ENCODE measurements at places on chromosomes 5 and 9.

DNA sequence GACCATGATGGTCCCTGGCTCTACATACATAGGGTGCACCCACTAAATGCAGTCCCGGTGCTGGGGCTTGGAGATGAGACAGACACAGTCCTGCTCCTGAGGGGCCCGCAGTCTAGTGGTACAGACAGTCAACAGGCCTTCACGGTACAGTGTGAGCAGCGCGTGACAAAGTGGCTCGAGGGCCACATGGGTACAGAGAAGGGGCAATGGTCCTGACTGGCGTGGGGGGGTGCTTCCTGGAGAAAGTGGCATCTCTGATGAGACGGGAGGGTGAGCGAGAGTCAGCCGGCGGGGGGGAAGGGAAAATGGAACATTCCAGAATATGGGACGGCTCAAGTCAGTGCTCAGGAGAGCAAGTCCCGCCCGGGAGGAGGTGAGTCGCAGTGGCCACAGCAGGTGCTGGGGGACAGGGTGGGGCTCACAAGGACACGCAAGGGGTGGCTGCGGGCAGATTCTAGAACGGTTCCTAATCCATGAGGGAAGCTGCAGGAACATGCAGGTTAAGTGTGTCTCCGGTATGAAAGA is 38.0 kb downstream of the WHRN start:
- peak; percentile 41 for DNase-seq

- no peak for DNase-seq
These were observed 154.1 kb downstream of the FAM114A2 start for GRCh38 chr5:153884612-153884957.

GRCh38 chr5:16456103-16456832 is 9.3 kb downstream of the ZNF622 start:
- DNase-seq = no peak

GRCh38 chr9:73583576-73583975 is 431.9 kb downstream of the ANXA1 start:
- DNase-seq = no peak

DNA sequence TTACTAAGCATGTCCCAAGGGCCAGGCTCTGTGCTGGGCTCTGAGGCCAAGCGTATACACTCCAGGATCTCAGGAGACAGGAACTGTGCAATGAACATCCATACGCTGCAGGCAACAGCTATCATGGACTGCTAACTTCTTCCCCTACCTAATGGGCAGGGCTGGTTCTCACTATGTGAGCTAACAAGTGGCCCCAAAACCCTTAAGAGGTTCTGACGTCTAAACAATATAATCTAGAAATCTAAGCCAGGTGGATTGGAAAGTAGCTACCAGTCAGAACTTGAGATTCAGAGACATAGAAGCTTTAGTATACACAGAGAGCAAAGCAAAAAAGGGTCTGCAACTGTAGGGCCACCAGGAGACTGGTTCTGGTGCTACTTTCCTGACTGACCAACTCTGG is 27.6 kb downstream of the ABCA1 start:
- DNase-seq = no peak

- no peak for DNase-seq
These were observed 81.0 kb upstream of the CCDC152 start for GRCh38 chr5:42675602-42676001.

GRCh38 chr5:10577371-10578292 is 13.8 kb downstream of the ANKRD33B start:
- no peak for DNase-seq

GRCh38 chr9:127021664-127022363 is 100.6 kb downstream of the ANGPTL2 start:
- peak; percentile 94 for DNase-seq

- DNase-seq = no peak
These were observed 59.7 kb downstream of the GPR21 start for GRCh38 chr9:123093141-123093540.

DNA sequence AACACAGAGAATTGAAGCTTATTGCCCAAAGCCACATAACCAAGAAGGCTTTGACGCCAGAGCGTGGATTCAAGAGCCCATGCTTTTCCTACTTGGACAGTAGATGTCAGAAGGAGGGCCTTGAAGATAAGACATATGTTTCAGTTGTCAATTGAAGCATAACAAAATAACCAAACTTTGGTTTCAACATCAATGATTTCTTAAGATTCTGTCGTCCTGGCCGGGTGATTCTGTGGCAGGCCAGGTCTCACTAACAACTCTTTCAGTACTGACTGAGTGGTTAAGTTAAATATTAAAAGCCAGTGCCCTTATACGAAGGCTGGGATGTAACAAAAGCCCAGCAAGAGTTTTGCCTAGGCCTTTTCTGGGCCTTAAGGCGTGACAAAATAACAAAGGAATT is 94.0 kb downstream of the RCL1 start:
- no peak for DNase-seq

DNA sequence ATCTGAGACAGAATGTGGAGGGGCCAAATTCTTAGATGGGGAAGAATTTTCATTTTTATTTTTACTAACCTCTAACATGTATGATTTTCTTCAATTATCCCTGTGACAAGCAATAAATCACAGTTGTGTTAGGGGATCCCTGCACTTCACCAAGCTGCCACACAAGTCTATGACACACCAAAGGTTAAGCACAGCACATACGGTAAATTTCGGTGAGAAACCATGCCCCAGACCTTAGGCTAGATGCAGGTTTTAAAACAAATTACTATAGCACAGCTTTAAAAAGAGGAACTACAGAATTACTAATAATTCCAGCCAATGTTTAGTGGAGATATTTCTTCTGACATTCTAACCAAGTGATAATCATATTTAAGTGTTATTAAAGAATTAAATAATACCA is 175.7 kb upstream of the RORB start:
- DNase-seq = no peak

- DNase-seq = no peak
These were observed 206.5 kb downstream of the GABRB2 start for GRCh38 chr5:161340012-161340411.

DNA sequence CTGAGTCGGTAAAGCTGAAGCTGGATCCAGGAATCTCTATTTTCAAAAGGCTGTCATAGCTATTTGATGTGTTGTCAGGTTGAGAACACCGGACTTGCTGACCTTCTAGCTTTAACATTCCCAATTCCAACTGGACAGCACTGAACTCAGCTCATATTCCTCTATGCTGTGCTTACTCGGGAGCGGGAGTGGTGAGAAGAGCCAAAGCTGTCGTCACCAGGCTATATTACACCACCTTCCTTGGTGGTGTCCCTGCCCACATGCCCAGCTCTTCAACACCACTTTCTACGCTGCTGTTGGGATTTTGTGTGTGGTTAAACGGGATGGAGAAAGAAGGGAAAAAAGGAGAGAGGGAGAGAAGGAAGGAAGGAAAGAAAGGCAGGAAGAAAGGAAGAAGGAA is 653.6 kb downstream of the RAB3C start:
- DNase-seq = no peak

DNA sequence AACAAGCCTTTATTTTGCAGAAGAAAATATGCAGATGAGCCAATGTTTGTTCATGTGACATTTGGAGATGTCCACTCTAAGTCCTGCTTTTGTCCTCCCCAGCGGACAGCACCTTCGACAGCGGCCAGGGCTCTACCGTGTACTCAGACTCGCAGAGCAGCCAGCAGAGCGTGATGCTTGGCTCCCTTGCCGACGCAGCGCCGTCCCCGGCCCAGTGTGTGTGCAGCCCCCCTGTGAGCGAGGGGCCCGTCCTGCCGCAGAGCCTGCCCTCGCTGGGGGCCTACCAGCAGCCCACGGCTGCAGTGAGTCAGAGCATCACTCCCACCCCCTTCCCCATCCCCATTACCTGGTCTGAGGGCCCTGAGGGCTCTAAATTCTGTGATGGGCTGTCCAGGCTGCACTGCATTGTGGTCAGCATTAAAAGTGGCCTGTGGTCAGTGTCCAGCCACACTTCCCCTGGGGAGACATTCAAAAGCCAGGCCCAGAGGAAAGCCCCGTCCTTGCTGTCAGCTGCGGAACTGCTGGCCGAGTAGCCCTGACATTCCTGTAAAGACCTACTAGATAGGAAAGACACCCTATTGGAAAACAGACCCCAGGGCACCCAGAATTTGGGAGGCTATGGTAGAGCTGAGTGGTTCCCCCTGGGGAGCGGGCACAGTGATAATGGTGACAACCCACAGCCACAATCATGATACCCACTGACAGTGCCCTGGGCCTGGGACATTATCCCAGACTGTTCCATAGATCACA is 69.0 kb downstream of the WNK2 start:
- peak; percentile 46 for DNase-seq

GRCh38 chr9:135613946-135614805 is 25.2 kb downstream of the GLT6D1 start:
- DNase-seq = no peak

DNA sequence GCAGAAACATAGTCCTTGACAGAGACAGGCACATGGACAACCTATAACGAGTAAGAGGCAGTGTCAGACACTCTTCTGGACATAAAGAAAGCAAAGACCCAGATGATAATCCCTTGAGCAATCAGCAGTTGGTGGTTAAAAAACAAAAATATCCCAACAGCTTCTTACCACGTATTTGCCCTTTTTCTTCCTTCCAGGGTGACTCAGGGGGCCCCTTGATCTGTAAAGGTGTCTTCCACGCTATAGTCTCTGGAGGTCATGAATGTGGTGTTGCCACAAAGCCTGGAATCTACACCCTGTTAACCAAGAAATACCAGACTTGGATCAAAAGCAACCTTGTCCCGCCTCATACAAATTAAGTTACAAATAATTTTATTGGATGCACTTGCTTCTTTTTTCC is 9.5 kb downstream of the GZMK start:
- no peak for DNase-seq

- no peak for DNase-seq
These were observed 426.3 kb upstream of the FAM174A start for GRCh38 chr5:100108883-100109282.

- peak; percentile 48 for DNase-seq
These were observed 2.5 kb upstream of the ZNF474 start for GRCh38 chr5:122126756-122127321.

- DNase-seq = no peak
These were observed 61.7 kb downstream of the DAP start for GRCh38 chr5:10699281-10699874.
